Stimulated activated CD4-positive, alpha-beta T cell treated with anti-CD3 and anti-CD28 coated beads, Interleukin-4, amount 100 ng/mL, for 4 hours (primary cell): ENCODE measurements at places on chromosomes 12 and 14.

- no peak for DNase-seq
These were observed at the start of gene EIF2S3B for GRCh38 chr12:10505620-10506019. Gene EIF2S3B (plus strand): TSS chr12:10505890. CDS start chr12:10505903, 13 bp downstream.

GRCh38 chr14:51401272-51401671 is 161.2 kb downstream of the TMX1 start:
- DNase-seq: no peak

DNA sequence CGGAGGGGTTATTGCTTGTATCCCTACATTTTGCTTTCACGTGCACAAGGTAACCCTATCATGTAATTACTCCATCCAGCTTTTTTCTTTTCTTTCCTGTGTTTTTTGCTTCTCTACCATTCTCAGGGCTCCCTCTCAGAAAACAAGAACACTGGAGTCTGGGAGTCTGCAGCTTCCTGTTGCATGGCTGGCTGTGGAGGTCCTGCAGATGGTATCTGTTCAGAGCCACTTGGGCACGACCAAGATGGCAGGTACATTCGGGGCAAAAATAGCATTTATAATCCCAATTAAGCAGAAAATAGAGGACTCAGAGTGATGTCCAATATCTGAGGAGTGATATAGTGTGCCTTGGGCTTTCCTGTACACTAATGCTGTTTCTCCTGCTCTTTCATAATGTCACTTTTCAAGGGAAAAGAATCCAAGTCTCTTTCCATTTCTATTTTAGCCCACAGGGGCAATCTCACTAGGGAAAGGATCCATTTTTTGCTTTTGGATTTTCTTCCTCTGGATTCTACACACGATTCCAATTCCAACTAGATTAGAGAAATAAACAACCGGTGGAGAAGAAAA is 3.2 kb upstream of the NUMB start:
- DNase-seq: no peak

DNA sequence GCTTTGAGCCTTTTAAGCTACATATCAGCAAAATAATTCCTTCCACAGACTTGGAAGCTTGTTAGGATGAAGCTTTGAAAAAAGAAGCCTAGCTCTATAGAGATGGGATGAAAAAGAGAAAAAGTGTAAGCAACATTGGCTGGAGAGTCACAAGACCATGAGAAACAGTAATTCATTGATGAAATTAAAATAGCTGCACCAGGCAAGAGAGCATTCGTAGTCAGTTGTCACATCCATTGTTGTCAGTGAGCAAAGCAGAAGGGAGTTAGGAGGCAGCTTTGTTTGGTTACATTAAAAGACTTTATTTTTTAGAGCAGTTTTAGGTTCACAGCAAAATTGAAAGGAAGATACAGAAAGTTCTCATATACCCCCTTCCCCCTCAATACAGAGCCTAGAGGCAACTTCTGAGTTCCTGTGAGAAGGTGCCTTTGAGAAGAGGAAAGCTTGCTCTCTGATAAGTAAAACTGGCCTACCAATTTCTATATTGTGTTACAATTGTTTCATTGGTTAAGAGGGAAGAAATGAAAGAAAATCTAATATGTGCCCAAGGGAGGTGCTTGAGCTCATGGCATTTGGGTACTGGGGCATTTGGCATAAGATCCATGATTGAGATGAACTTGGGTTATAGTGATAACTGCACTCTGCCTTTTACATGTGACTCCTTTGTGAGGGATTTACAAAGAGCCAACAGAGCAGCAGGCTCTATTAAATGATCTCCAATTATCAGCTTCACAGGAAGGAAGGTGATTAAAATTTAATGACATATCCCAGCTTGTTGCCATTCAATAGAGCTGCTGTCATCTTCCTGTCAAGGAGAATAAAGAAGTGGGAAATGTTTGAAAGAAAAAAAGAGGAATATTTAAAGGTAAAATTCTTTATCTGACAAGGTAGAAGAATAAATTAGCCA is 361.3 kb upstream of the TMTC1 start:
- no peak for DNase-seq

- no peak for DNase-seq
These were observed 1571.6 kb downstream of the AACS start for GRCh38 chr12:126636821-126637220.
